ENCODE measurements at places on chromosomes 7 and 10. TPM values are rescaled to one million over a fixed set of nuclear protein-coding genes. Genes with fewer than 3 reads are reported as not detected.

The TSPAN33 gene
- 1.4 TPM for total RNA-seq

The NYAP1 gene
- total RNA-seq, result 2.4 TPM

The NEUROG3 gene
- total RNA-seq, result not detected

The TACR2 gene
- not detected for total RNA-seq

The ST7 gene
- 15.4 TPM for total RNA-seq

The CADPS2 gene
- total RNA-seq, result 0.28 TPM

The ASIC3 gene
- 0.25 TPM for total RNA-seq

The FAM25G gene
- not detected for total RNA-seq

The PNLIP gene
- not detected for total RNA-seq

The PIP gene
- total RNA-seq, result not detected

The RSPH10B gene
- total RNA-seq, result 0.04 TPM

The MGAM2 gene
- total RNA-seq, result not detected

The TFR2 gene
- 0.34 TPM for total RNA-seq

The SNX10 gene
- total RNA-seq, result 7.4 TPM

The ZNF107 gene
- 4.5 TPM for total RNA-seq

The NDUFB8 gene
- total RNA-seq, result 235 TPM

The C7orf33 gene
- total RNA-seq, result not detected

The HMX3 gene
- total RNA-seq, result not detected

The ELN gene
- total RNA-seq, result not detected

The UCN3 gene
- not detected for total RNA-seq

The LFNG gene
- 21.5 TPM for total RNA-seq

The UCMA gene
- not detected for total RNA-seq

The PTEN gene
- total RNA-seq, result 51.3 TPM

The GIMAP1 gene
- total RNA-seq, result not detected

The BAMBI gene
- total RNA-seq, result 3.6 TPM

The PNLIPRP1 gene
- total RNA-seq, result not detected

The ENTPD1 gene
- not detected for total RNA-seq

The SFRP5 gene
- not detected for total RNA-seq

The LRRC4 gene
- total RNA-seq, result 0.35 TPM

The GNGT1 gene
- total RNA-seq, result not detected

The ELFN1 gene
- 0.10 TPM for total RNA-seq

The NUTM2E gene
- 0.20 TPM for total RNA-seq

The ZNF316 gene
- total RNA-seq, result 8.5 TPM

The CHN2 gene
- 0.10 TPM for total RNA-seq

The APBB1IP gene
- not detected for total RNA-seq

The OR2A5 gene
- not detected for total RNA-seq

The CPA2 gene
- total RNA-seq, result 0.17 TPM

The MICU1 gene
- total RNA-seq, result 29.4 TPM

The CCL24 gene
- not detected for total RNA-seq

The PILRA gene
- total RNA-seq, result 0.25 TPM

The PTN gene
- 0.35 TPM for total RNA-seq

The EGFR gene
- total RNA-seq, result 161 TPM
